M059J (cell line): ENCODE measurements at places on chromosomes 4 and X.

GRCh38 chr4:115489279-115489678 is 375.9 kb upstream of the NDST4 start:
- no peak for DNase-seq

- DNase-seq, result no peak
Observed at GRCh38 chr4:18198653-18199052, 177.1 kb upstream of the LCORL start.

- DNase-seq, result no peak
Observed at GRCh38 chr4:101274888-101275752, 72.2 kb downstream of the PPP3CA start.

DNA sequence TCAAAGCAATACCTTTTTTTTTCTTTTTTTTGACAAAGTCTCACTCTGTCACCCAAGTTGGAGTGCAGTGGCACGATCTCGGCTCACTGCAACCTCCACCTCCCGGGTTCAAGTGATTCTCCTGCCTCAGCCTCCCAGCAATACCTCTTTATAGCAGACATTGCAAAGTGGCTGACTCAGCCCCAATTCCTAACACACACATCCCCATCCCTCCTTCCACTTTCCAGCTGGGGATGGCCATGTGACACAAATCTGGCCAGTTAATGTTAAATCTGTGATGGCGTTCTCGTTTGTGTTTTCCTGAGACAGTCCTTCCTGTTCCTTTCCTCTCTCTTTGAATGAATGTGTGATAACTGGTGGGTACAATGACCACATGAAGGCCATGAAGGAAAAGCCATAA is 276.2 kb upstream of the KLF3 start:
- DNase-seq, result no peak

- peak; percentile 65 for DNase-seq
Observed at GRCh38 chr4:142818031-142818430, 28.1 kb downstream of the INPP4B start.

DNA sequence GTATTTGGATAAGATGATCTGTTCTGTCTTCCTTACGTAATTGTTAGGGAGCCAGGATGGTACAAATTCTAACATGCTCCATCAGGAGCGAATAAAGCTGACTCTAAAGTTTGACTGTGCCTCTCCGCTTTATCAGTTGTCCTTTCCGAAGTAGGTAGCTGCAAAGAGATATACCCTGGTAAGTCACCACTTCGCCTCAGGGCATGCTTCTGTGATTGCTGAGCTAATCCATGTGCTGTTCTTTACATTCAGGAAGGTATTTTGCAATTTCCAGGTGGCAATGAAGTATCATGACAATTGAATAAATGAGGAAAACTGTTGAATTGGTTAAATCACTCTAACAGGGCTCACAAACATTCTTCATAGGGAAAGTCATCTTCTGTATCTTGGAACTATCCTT is 38.9 kb downstream of the KIT start:
- no peak for DNase-seq

GRCh38 chrX:43693602-43694406 is 37.7 kb downstream of the MAOA start:
- peak; percentile 59 for DNase-seq

GRCh38 chr4:3489451-3489962 is 26.4 kb downstream of the DOK7 start:
- DNase-seq, result no peak

DNA sequence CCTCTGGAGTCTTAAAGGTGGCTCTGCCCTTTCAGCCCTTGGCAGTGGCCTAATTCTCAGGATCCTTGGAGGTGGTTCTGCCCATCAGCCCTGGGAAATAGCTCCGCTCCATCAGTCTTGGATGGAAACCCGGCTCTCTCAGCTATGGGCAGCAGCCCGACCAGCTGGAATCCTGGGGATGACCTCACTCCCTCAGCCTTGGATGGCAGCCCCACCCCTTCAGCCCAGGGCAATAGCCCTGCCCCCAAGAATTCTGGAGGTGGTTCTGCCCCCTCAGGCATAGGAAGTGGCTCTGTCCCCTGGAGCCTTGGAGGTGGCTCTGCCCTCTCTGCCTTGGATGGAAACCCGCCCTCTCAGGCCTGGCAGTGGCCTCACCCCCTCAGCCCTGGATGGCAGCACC is 127.7 kb downstream of the RBMX2 start:
- DNase-seq, result peak; percentile 7

- peak; percentile 5 for DNase-seq
Observed at GRCh38 chr4:11182586-11183355, 245.9 kb downstream of the HS3ST1 start.

GRCh38 chr4:15864651-15865566 is 73.6 kb downstream of the FGFBP1 start:
- DNase-seq, result no peak

DNA sequence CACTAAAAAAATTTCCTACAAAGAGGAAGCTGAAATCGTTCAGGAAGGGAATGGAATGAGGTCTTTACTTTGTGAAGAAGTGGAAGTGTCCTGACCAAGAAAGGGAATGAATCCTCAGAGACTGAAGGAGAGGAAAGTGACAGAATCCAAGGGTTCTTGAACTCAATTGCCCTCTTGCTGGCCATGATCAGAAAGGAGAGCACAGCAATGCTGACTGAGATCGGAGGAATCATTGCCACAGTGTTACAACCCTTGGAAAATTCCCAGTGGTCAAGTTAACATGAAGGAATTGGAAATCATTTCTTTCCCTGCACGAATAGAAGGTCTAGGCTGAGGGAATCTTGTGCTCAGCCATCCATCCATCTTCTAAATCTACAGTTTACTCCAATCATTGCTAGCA is 190.0 kb upstream of the NEIL3 start:
- no peak for DNase-seq

DNA sequence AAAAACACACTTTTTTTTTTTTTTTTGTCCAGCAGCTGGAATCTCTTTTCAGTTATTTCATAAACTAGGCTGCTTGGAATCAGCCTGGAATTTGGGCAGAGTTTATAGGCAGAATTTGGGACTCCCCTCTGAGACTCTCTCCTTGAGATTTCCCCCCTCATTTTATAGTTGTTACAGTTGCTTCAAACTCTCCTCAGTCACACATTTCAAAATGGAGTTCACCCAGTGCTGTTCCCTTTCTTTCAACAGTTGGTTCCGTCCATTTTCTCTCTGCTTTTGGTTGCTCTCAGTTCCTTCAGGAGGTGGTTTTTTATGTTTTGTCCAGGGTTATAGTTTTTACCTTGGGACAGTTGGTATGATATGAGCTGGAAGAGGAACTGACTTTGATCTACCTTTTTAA is 27.5 kb downstream of the NSD2 start:
- DNase-seq, result no peak

- DNase-seq, result no peak
Observed at GRCh38 chr4:4377732-4378460, 9.0 kb upstream of the NSG1 start.

DNA sequence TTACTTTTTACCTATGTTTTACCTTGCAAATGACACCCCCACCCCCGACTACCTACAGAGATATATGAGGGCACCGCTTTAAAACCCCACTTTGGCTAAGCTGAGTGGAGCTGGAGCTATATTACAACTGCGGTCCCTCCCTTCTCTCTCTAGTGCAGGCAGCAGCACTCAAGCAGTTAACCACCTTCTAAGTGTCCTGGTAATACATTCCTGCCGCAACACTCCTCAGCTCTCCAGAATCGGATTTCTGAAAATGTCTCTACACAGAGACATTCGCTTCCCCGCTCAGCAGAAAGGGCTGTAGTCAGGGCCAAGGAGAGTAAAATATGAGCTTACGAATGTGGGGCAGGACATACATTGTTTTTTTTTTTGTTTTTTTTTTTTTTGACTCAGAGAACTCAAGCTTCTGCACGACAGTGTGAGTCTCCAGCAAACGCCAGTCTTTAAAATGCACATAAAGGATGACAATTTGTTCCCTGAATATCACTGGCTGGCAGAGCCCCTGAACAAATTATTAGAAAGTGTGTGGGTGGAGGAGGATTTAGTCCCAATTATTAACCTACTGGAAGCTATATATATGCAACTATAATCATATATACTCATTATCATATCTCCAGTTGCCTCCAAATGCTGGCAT is 287.0 kb upstream of the TET2 start:
- no peak for DNase-seq

- DNase-seq, result peak; percentile 46
Observed at GRCh38 chr4:168908093-168908492, 102.0 kb downstream of the CBR4 start.

- no peak for DNase-seq
Observed at GRCh38 chr4:163167333-163167626, 590 bp upstream of the NAF1 start.

DNA sequence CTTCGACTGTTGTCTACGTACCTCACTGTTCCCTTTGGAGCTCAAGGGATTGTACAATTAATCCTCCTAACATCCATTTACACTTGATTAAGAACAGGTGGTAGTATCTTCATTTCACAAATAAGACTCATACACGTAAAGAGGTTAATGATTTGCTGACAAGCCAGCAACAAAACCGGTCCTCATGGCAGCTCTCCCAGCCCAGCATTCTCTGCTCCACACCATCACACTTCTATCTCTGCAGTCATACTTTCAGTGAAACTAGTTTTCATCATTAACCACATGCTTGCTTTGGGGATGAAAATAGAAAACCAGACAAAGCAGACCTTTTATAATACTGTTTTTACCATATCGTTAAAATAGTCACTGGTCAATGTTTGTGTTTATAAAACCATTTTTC is 28.7 kb upstream of the CASK start:
- DNase-seq, result no peak

- DNase-seq, result no peak
Observed at GRCh38 chr4:36399762-36400353, 118.4 kb downstream of the DTHD1 start.

- DNase-seq, result no peak
Observed at GRCh38 chrX:64580035-64580434, 184.8 kb upstream of the MTMR8 start.

- no peak for DNase-seq
Observed at GRCh38 chr4:81257816-81258215, 42.8 kb upstream of the PRKG2 start.

- no peak for DNase-seq
Observed at GRCh38 chr4:8855818-8856245, 15.8 kb downstream of the HMX1 start.

DNA sequence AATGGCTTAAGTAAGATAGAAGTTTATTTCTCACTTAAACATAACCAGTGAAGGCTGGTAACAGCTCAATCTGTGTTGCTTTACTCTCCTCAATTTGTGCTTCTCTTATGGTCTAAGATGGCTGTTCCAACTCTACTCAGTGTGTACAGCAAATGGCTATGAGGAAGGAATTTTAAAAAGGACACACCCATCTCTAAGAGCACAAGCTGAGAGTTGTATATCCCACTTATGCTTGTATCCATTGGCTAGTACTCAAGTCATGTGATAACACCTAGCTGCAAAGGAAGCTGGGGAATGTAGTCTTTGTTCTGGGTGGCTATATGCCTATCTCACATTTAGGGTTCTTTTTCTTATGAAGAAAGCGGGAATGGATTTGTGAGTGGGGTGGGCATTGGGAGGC is 63.3 kb downstream of the GPAT3 start:
- peak; percentile 31 for DNase-seq

GRCh38 chrX:129427267-129427666 is 96.0 kb downstream of the SMARCA1 start:
- no peak for DNase-seq

- peak; percentile 43 for DNase-seq
Observed at GRCh38 chr4:177302371-177303100, 7.1 kb upstream of the NEIL3 start.

- DNase-seq, result peak; percentile 91
Observed at GRCh38 chr4:179595671-179596410, 2153.6 kb upstream of the AGA start.

DNA sequence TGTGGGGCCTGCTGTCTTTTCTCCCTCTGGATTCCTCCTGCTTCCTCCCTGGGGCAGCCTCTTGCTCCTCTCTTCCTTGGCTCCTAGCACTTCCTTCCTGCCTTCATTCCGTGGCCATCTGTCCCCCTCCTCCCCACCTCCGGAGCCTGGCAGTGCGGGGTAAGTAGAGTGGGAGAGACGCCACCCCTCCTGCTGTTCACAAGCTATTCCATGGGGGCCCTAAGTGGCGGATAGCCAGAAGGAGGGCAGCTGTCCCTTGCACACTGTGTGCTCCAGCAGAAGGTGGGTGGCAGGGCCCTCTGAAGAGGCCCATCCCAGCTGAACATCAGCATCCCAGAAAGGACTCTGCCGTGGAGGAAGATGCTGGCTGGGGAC is 27.4 kb downstream of the CCNQ start:
- DNase-seq, result no peak

DNA sequence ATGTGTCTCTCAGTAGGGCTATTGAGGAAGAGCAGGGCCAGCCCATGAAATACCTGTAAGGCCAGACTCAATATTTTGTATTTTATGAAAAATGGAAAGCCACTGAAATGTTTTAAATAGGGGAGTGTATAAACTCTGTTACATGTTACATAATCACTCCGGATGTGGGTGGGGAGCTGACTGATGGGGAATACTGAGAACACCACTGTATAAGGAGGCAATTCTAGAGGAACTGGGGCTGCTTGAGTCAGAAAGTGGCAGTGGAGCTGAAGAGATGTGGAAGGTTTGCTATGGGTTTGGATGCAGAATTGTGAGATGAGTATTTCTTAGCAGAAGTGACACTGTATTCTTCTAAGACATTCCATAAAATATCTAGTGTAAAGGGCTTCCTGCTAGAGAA is 647.8 kb upstream of the LCORL start:
- DNase-seq, result no peak
